CD4-positive, alpha-beta memory T cell (primary cell): ENCODE measurements at places on chromosomes 1 and 21.

DNA sequence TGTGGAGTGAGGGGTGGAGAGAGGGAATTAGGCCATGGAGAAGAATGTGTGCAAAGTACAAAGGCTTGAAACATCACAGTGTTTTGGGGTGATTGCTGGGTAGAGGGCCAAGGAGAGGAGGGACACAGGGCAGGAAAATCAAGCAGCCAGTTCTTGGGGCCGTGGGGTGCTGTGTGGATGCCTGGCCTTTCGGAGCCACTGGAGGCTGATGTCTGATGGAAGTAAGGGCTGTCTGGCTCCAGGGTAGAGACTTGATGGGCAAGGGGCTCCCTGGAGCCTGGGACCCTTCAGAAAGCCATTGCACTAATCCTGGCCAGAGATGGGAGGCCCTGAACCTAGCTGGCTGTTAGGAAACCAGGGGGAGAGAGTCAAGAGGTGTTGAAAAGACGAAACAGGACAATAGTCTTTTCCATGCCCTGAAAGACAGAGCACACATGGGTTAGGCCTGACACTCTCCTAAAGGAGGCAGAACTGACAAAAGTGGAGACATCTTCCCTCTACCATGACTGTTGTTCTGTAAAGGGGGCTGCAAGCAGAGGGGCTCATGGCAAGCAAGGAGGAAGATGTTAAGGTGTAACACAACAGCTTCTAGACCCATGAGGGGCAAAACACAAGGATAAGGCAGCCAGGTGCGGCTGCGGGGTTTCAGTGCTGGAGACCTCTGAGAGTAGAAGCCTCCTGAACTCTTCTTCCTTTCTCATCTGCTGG is 21.0 kb downstream of the ATF3 start:
- no peak overlapping the region for H3K4me3 ChIP-seq
- no peak for DNase-seq
- H3K36me3 ChIP-seq: no peaks in the 10 kb centered on the region
- H3K27me3 ChIP-seq: no peaks in the 10 kb centered on the region

- H3K4me3 ChIP-seq: no peak overlapping the region
- H3K27me3 ChIP-seq: no peaks in the 10 kb centered on the region
- no peak overlapping the region for H3K27ac ChIP-seq
- H3K4me1 ChIP-seq: peaks cover 40% of the 10 kb centered on the region
These were observed 11.4 kb downstream of the LGALS8 start for GRCh38 chr1:236535190-236535589.

DNA sequence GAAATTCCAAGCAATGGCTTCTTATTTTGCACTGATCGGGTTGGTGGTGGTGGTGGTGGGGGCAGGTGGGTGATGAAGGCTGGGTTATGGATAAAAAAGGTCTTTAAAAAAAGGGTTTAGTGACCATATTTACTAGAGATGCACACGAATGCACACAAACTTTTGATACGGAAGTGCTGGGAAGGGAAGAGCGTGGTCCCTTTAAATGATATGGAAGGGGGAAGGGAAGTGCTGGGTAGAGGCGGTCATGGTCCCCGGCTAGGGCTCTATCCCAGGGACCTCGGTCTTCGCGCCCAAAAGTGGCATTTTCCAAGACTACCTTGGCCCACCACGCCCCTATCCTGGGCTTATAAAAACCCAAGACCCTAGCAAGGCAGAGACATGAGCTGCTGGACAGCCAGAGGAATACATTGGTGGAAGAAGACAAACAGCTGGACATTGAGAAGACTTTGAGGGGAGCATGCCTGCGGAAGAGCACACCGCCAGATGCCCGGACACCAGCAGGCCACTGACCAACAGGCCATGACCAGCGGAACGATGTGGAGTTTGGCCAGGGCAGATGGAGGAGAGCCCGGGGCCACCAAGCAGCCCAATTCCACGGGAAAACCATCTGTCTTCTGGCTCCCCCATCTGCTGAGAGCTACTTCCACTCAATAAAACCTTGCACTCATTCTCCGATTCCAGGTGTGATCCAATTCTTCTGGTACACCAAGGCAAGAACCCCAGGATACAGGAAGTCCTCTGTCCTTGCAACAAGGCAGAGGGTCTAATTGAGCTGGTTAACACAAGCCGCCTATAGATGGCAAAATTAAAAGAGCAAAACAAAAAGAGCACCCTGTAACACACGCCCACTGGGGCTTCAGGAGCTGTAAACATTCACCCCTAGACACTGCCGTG is 1720.2 kb downstream of the MRPL39 start:
- no peaks in the 10 kb centered on the region for H3K36me3 ChIP-seq
- no peaks in the 10 kb centered on the region for H3K4me1 ChIP-seq
- H3K27me3 ChIP-seq: no peaks in the 10 kb centered on the region

GRCh38 chr1:170407581-170407980 is 124.4 kb upstream of the GORAB start:
- no peaks in the 10 kb centered on the region for H3K36me3 ChIP-seq
- H3K4me1 ChIP-seq: no peaks in the 10 kb centered on the region
- no peak overlapping the region for H3K4me3 ChIP-seq

DNA sequence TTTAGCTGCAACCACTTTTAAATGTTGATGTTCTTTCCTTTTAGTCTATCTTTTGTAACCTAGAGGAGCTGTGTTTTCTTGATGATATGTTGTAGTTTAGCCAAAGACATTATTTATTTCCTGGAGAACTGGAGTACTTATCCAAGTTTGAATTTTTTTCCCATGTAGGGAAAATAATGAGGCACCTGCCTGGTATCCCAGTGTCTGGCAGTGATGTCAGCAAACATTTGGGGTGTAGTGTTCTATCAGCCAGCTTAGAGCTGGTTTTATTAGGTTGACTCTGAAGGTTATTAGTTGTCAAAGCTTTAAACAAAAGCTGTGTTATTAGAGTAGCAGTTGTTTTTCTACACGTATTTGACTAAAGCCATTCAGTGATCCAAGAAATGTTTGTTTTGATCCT is 3.2 kb downstream of the CTPS1 start:
- no peaks in the 10 kb centered on the region for H3K27me3 ChIP-seq
- no peak overlapping the region for H3K4me3 ChIP-seq
- H3K27ac ChIP-seq: no peak overlapping the region

DNA sequence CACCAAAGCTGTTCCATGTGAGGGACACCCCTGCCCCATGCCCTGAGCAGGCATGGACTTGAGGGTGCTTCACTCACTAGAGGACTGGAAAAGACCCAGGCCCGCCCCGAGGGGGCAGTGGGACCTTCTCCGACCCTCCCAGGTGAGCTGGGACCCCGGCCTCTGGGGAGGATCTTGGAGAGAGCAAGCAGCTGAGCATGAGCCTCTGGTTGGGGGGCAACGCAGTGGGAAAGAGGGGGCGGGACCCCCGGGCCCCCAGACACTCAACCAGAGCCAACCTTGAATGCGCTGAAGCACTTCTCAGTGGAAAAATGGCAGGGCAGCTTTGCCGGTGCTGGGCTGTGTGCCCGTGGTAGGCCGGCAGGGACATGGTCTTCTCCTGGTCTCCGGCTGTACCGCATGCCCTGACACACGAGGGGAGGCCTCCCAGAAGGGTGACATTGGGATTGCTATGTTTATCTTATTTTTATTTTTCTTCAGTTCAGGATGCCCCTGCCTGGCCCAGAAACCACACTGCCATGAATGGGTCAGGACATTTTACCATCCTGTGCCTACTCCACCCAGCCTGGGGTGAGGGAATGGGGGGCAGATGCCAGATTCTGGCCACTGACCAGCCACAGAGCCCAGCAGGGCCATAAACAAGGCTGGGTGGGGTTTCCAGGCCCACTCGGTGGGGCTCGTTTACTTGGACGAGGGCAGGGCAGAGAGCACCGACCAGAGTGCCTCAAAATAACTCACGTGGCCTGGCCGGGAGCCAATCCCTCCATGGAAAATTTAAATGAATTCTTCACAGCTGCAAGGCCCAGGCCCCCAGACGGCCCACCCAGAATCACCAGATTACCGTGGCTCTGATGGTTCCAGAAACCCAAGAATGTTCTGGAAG is 17.2 kb upstream of the LAPTM5 start:
- no peaks in the 10 kb centered on the region for H3K36me3 ChIP-seq
- H3K27ac ChIP-seq: no peak overlapping the region
- DNase-seq: no peak
- H3K27me3 ChIP-seq: no peaks in the 10 kb centered on the region

- no peaks in the 10 kb centered on the region for H3K36me3 ChIP-seq
- no peaks in the 10 kb centered on the region for H3K4me1 ChIP-seq
- H3K27me3 ChIP-seq: no peaks in the 10 kb centered on the region
These were observed 411.8 kb upstream of the PTBP2 start for GRCh38 chr1:96309783-96310182.

DNA sequence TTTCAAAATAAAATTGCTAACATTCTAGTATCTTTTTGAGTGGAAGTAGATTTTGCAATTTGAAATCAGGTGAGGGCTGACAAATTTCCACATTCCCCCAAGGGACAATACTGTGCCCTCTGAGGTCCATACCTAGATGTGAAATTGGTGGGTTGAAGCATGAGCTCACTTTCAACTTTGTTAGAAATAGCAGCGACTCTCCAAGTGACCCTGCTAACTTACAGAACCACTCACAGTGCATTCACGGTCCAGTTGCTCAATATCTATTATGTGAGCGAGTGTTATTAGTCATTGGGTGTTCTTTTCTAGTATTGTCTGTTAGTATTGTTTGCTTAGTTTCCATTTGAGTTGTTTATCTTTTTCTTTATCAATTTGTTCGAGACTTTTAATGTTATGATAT is 53.6 kb upstream of the ASB17 start:
- DNase-seq: no peak
- H3K27ac ChIP-seq: no peak overlapping the region
- no peaks in the 10 kb centered on the region for H3K36me3 ChIP-seq
- no peaks in the 10 kb centered on the region for H3K27me3 ChIP-seq
- H3K4me3 ChIP-seq: no peak overlapping the region

DNA sequence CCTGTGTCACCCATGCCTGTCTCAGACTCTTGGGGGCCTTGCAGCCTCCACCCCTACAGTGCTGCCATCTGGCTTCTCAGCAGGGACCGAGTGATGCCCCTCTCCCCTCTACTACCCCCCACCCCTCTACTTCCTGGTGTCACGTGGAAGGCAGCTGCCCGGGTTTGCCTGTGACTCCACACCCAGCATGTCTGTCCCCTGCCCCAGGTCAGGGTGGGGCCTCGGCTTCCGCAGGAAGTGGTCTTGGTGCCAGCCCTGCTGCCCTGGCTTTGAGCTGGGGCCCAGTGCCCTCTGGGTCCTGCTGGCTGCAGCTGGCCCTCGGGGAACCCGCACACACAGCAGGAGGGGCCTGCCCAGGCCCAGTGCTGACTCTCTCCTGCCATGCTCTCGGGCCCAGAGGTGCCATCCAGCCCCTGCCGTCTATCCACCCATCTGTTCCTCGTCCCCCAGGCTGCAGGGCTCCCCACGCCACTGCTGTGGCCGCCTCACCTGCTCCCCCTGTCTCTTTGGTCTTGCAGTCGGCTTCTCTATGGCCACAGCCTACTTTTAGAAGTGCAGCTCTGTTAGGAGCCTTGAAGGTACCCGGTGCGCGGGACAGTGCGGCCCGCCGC is 24.0 kb downstream of the PLCH2 start:
- no peak overlapping the region for H3K4me3 ChIP-seq
- no peaks in the 10 kb centered on the region for H3K27me3 ChIP-seq
- H3K27ac ChIP-seq: no peak overlapping the region
- peaks cover 26% of the 10 kb centered on the region for H3K4me1 ChIP-seq
- H3K36me3 ChIP-seq: no peaks in the 10 kb centered on the region

- H3K4me3 ChIP-seq: no peak overlapping the region
- no peak for DNase-seq
- H3K27me3 ChIP-seq: no peaks in the 10 kb centered on the region
- no peaks in the 10 kb centered on the region for H3K36me3 ChIP-seq
These were observed 5.1 kb upstream of the HMGCS2 start for GRCh38 chr1:119773711-119774241.

GRCh38 chr1:185646202-185646683 is 87.9 kb upstream of the HMCN1 start:
- no peak overlapping the region for H3K4me3 ChIP-seq
- H3K4me1 ChIP-seq: peaks cover 23% of the 10 kb centered on the region
- H3K27me3 ChIP-seq: no peaks in the 10 kb centered on the region
- H3K36me3 ChIP-seq: no peaks in the 10 kb centered on the region

DNA sequence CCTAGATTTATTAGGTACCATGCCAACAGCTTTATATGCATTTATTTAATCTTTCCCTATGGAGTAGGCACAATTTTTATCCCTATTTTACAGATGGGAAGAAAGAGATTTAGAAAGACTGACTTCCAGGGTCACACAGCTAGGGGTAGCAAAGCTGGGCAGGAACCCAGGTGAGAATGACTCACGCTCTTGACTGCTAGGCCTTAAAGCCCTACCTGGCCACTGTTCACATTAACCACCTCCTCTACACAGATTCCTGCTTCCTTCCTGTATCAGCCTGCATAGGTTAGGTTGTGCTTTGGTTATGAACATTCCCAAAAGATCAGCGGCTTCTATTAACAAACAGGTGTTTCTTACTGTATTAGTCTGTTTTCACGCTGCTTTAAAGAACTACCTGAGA is 53.2 kb downstream of the DNAJC6 start:
- H3K27me3 ChIP-seq: no peaks in the 10 kb centered on the region
- H3K36me3 ChIP-seq: no peaks in the 10 kb centered on the region
- H3K27ac ChIP-seq: no peak overlapping the region
- H3K4me1 ChIP-seq: no peaks in the 10 kb centered on the region

DNA sequence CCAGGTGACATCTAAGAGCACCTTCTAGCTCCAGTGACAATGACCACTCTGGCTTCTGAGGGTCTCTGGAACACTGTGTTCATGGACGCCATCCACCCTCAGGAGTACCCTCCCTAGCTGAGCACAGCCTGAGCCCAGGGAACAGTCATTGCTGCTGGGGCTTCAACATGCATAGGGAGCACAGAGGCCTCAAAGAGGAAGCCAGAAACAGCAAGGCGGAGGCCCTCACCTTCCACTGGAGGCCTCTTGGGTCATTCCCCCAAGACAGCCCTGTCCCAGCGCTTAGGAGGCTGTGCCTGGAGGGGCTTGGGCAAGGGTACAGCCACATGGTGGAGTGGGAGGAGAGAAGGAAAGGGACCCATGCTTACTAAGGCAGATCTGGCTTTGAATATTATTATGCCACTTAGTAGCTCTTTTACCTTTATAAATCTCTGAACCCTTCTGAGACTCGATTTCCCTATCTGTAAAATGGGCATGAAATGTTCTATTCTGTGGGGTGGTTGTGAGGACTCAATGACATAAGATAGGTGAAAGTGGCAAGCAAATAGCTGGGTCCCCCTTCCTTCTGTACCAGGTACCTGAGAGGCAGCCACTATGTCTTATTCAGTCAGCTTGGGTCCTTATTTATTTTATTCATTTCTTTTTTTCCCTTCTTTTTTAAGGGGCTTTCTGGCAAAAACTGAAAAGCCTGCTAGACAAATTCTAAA is 32.8 kb downstream of the PTAFR start:
- no peaks in the 10 kb centered on the region for H3K36me3 ChIP-seq
- H3K27ac ChIP-seq: no peak overlapping the region
- H3K4me1 ChIP-seq: no peaks in the 10 kb centered on the region
- DNase-seq: no peak

DNA sequence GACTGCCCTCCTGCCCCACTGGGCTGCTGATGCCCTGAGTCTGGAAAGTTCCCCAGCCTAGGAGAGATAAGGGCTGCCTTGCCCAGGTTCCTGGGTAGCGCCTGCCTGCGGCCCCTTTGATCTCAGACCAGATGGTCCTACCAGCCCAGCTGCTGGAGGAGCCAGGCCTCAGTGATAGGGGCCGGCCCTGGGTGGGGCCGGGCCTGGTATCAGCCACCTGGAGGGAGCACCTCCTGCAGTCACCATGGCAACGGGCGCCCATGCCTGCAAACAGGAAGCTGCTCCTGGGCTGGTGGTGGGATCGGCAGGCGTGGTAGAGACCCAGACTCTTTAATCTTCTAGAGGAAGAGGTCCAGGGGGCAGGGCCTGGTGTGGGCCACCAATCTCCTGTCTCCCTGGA is 119.7 kb upstream of the WNT4 start:
- H3K4me3 ChIP-seq: no peak overlapping the region
- no peaks in the 10 kb centered on the region for H3K36me3 ChIP-seq
- H3K27ac ChIP-seq: no peak overlapping the region
- DNase-seq: no peak
- H3K4me1 ChIP-seq: no peaks in the 10 kb centered on the region
